Effector CD8-positive, alpha-beta T cell (primary cell): ENCODE measurements at places on chromosomes 11 and 22.

GRCh38 chr22:38305471-38306448, 11.5 kb downstream of the CSNK1E start:
- DNase-seq, result no peak

- no peak for DNase-seq
Measured at GRCh38 chr11:61783717-61784505, 8.5 kb downstream of the TMEM258 start.

DNA sequence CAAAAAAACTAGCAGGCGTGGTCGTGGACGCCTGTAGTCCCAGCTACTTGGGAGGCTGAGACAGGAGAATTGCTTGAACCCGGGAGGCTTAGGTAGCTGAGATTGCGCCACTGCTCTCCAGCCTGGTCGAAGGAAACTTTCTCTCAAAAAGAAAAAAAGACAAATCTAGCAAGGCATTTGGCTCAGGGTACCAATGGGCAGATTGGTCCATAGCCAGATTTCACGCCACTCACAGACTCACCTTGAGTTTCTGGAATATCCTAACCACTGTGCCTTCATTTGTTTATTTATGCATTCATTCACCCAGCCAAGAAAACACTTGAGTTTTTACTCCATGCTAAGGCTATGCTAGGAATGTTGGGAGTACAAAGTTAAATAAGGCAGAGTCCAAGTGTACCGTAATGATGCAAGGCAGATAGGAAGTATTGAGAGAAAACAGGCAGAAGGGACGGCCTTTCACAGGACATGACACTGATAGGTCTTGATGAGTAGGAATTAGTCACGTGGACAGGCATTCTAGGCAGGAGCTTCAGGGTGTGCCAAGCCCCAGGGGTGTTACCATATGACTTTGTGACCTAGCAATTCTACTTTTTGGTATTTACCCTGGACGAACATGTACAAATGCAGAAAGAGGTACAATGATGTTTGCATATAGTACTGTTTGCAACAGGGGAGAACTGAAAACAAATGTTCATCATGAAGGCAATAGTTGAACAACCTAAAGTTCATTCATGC, 3.0 kb upstream of the PACSIN3 start:
- DNase-seq, result no peak

- no peak for DNase-seq
Measured at GRCh38 chr22:35967046-35967397, 61.6 kb downstream of the RBFOX2 start.
